ENCODE measurements at places on chromosomes 7 and 10.

DNA sequence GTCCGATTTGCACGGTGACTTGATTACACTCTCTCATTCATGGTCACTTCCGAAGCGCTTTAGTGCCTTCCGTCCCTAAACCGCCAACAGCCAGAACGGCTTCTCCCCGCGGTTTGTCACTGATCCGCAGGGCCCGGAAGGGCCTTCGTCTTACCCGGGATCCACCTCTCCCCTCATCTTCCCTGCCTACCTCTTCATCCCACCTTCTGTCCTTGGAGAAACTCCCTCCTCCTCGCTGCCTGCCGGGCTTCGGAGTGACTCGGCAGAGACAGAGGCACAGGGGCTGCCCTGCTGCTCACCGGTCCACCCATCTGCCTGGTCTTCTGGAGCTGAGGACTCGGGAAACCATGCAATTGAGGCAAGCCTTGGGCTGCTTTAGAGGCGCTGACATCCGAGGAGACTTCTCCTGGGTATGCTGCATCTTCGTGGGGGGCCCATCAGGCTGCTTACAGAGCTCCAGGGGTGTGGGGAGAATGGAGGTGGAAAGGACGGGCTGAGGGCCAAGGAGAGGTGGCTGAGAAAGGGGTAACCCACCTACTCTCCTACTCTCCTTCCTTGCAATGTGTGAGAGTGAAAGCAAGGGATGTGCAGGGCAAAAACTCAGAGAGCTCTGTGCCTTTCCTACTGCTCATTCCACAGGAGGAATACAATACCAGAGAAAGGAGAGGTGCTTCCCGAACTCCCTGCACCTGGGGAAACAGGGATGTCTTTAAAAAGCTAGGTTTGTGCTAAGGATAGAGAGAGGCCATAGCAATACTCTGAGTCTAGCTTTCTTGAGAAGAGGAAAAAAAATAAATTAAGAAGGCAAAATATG lies 1.0 kb upstream of the HOXA11 start:
- peak; percentile 54 for DNase-seq

DNA sequence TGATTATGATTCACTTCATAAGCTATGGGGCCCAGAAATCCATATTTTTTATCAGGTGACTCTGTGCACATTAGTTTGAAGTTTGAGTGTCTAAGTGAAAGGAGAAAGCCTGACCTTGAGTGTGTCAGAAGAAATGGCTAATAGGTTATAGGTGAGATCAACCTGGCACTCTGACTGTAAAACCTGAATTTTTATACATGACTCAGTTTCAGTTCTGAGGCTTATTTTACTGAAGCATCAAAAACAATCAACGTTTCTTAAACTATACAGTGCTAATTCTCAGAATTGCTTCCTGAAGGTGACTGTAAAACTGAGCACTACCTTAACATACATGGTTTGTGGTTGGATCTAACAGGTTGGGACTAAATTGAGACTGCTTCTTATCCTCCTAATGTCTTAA lies 159.4 kb upstream of the AHR start:
- no peak for DNase-seq

- no peak for DNase-seq
Observed at GRCh38 chr7:142884286-142884640, 1.3 kb downstream of the TRPV6 start.

DNA sequence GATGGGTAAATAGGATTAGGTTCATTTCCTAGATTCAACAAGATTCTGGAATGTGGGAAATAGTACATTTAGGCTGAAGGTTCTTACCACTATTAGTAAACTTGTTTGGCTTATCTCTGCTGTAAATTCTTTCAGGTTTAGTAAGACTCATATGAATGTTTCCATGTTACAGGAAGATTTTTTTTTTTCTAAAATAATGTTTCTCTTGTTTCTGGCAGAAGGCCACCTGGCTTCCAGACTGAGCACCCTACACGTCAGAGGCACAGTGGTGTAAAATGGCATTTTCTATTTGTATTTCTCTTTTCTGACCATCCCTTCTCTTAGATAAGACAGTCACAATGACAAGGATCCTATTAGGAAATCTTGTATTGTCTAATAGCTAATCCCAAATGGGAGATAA lies 22.7 kb upstream of the AASS start:
- DNase-seq = peak; percentile 87

DNA sequence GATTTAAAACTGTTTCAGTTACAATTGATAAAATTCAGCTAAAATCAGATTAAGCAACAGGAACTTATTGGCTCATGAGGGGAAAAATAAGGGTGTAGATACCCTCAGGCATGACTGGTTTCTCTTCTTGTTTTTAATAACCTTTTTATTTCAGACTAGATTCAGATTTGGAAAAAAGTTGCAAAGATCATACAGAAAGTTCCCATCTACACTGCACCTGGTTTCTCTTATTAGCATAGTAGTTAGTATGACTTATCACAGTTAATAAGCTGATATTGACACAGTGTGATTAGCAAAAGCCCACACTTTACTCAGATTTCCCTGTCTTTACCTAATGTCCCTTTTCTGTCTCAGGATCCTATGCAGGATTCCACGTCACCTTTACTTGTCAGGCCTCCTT lies 53.3 kb downstream of the HTR5A start:
- no peak for DNase-seq

DNA sequence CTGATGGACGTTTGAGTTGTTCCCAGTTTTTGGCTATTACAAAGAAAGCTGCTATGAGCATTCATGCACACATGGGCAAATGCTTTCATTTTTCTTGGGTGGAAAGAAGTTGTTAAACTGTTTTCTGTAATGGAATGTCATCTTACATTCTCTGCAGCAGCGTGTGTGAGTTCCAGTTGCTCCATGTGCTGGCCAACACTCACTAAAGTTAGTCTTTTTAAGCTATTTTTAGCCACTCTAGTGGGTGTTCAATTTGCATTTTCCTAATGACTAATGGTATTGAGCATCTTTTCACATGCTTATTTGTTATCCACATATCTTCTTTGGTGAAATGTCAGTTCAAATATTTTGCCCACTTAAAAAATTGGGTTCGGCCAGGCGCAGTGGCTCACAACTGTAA lies 82.8 kb upstream of the COL13A1 start:
- peak; percentile 90 for DNase-seq

GRCh38 chr7:8249121-8249520 lies 12.8 kb downstream of the ICA1 start:
- DNase-seq = no peak

GRCh38 chr10:235915-236314 lies 100.7 kb downstream of the ZMYND11 start:
- DNase-seq = peak; percentile 45

DNA sequence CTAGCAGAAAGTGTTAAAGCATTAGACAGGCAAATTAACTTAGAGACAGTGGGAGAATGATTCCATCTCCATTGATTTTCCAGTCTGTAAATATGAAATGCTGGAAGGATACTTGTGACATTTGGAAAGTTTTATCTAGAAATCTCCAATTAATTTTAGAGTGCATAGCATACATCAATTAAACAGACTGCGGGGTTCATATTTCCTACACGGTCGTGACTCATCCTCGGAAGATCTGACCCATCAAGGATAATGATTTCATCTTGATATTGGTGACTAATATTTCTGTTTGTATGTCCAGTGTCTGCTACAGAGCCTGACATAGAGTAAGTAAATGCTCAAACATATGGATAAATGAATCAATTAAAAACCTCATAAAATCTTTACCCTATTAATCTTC lies 474.9 kb downstream of the KCNMA1 start:
- DNase-seq = peak; percentile 80

DNA sequence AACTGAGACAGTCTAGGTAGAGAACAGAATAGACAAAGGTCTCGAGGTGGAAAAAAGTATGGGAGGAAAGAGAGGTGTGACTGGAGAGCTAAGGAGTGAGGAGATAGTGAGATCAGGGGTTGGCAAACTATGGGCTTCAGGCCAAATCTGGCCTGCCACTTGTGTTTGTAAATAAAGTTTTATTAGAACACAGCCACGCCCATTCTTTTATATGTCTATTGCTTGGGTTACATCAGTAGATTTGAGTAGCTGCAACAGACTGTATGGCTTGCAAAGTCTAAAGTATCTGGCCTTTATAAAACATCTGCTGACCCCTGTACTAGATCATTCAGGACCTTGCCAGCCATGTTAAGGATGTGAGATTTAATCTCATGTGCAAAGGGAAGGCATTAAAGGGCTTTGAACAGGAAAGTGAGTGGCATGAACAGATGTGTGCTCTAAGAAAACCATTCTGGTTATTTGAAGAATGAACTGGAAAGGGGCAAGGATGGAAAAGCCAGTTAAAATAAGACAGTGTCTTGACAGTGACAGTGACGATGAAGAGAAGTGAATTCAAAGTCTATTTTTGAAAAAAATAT lies 240.3 kb downstream of the RNLS start:
- no peak for DNase-seq

GRCh38 chr7:135166338-135166990 lies 4.0 kb downstream of the CYREN start:
- DNase-seq = no peak

DNA sequence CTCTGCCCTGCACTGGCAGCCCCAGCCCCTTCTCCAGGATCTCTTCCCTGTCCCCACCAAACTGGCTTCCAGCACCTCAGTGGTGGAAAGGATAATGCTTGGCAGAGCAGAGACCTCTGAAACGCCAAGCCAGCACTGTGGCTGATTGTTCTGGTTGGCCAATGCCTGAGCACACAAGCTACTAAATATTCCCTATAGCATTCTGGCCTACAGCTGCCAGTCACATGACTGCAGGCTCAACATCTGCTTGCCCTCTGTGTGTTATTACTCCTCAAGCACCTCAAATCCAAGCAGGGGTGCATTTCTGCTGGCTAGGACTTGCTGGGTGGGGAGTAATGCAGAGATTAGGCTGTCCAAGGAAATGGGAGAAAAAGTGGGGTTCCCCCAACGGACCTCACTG lies 6.1 kb downstream of the TBATA start:
- no peak for DNase-seq

GRCh38 chr7:94941844-94942632 lies 34.6 kb downstream of the PPP1R9A start:
- DNase-seq = no peak

- DNase-seq = no peak
Observed at GRCh38 chr10:96047004-96047649, 3.7 kb downstream of the CCNJ start.

DNA sequence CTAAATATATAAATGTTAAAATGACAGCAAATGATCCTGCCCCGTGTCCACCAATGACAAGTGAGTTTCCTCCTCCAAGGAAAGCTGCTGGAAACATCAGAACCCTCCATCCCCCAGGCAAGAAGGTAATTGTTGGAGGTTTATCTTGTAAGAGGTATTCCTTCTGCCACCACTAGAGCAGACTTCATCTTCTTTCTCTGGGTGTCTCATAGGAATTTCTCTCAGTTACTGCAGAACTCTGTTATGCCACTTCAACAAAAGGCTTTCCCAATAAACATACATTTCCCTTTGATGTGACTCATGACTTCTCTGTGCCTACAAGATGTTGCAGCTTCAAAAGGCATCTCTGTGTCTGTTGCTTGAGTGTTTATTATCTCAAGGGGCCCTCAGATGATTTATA lies 279.1 kb downstream of the BMPER start:
- peak; percentile 32 for DNase-seq

DNA sequence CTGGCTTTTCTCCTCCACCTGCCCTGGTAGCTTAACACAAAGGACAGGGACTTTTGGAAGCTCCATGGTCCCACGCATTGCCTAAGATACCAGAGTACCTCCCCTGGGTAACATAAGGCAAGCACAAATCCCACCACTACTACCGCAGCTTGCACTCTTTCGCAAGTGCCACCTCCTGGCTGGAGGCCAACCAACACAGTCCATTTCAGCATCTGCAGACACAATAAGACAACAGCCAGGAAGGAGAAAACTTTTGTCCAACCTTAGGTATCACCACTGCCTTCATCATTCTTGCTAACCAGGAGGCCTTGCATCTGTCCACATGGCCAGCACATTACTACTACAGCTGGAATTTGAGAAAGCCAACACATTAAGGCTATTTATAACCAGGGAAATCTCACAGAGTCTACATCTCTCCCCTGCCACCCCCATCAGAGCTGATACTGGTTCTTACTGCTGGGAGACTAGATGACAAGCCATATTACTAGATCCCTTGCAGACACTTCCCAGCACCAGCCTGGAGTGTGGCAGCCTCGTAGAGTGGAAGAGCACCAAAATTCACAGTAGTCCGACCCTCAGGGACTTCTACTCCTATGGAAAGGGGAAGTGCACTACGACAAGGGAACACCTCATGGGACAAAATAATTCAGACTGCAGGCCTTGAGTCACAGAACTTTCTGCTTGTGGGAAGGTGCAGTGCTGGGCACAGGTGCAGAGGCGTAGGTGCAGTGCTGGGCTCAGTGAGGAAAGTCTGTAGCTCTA lies 39.8 kb upstream of the CDK13 start:
- peak; percentile 56 for DNase-seq

DNA sequence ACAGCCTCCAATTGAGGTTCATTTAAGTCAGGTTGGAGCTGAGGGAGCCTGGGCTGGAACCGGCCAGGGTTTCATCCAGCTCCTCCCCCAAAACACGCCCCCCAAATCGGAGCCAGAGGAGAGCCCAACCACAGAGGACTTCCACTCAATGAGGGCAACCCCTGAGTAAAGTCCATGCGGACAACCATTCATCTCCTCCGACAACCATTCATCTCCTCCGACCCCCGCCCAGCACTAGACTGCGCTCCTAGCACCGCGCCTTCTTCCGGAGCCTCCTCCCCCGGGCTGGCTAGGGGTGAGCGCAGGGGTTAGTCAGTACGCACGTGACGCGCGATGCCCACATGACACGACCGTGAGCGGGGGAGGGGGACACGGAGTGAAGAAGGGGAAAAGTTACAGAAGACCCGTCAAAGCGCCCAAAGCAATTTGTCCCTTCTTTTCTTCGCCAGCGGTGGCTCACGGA lies 1.4 kb downstream of the MAGI2 start:
- peak; percentile 84 for DNase-seq

- peak; percentile 61 for DNase-seq
Observed at GRCh38 chr7:17367502-17367901, 69.0 kb downstream of the AHR start.

- DNase-seq = no peak
Observed at GRCh38 chr7:38704751-38705150, 73.6 kb upstream of the AMPH start.

GRCh38 chr7:77316219-77316978 lies 99.8 kb downstream of the GSAP start:
- no peak for DNase-seq

GRCh38 chr10:62681211-62681940 lies 123.1 kb upstream of the ADO start:
- DNase-seq = no peak

DNA sequence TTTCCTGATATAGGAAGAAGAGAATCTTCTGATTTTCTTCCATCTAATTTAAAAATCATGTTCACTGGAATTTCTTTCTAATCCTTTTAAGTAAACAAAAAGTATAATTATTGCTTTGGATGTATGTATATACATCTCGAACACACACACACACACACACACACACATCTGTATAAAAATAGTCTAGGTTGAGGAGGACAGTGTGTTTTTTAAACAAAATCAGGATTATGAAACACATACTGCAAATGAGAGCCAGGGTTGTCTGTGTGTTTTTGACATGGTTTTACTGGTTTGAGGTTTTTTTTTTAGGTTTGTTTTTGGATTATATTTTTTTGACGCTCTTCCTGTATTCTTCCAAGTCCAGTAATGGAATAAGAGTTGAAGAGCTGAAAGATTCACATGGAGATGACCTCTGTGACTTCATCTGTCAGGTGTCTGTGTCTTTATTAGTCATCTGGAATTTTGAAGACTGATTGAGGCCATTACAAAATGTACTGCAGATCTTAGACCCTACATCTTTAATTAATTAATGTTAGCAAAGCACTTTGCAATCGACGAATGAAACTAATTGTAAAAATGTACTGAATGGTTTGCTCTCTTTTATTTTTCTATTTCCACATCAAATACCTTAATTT lies 237.1 kb downstream of the SUGCT start:
- DNase-seq = peak; percentile 29
